ENCODE measurements at places on chromosomes 5 and 9.

DNA sequence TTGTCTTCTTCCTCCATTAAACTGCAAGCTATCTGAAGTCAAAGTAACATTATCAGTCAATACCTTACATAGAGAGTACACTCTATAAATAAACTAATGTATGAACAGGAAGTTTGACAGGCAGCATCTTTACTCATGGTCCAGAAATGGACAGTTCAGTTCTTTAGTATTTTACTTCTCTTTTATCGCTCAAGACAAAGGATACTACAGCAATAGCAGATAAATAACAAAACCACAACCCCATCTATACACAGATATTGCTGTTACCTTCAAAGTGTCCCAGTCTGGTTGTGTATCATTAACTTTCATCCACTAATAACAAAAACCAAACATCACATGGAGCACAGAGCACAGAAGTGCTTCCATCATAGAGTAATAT is 46.4 kb downstream of the SEMA5A start:
- DNase-seq = no peak

DNA sequence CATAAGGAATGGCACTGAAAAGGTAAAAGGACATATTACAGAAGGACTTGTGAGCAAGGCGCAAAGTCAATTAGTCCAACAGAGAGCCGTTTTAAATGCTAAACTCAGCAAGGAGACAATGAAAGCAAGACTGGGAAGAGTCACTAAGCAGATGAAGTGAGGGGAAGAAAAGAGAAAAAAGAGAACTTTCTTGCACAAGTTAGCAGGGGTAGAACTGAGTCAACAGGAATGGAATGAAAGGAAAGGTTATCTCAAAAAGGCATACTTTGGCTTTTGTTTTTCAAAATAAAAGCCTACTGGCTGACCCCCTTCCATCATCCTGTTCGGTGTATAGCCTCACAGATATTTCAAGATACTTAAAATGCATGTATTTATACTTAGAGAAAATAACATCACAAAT is 75.0 kb downstream of the NR6A1 start:
- no peak for DNase-seq

- no peak for DNase-seq
Measured at GRCh38 chr9:70043689-70044489, at the start of gene MAMDC2. MAMDC2 (plus strand) TSS chr9:70043848; CDS start chr9:70044198, 350 bp downstream.

DNA sequence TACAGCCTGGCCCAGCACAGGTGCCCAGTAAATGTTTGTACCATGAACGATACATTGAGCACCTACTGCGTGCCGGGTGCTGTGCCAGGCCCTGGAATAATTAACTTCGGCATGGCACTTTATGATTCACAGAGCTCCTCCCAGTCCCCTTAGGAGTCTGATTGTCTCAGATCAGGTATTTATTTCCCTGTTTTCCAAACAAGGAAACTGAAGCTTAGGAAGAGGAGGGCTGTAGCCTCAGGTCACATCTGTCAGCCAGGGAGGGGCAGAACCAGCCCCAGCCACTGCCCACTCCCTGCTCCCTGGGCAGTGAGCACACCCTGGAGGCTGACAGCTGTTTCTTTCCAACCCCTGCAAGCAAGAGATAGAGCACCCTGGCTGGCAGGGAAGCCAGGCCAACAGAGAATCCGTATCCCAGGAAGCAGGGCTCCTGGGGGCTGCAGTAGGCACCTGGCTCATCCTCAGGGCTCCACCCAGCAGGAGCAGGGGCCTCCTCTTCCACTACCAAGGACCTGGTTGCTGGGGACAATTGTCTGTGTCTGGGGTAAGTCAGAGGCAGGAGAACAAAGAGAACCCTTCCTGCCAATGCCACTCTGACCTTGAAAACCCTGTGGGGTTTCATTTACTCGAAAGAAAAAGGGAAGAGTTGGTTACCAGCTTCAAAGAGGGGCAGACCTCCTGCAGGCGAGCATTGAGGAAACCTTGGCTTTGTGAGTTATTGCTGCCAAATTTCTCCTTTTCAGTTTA is 69.0 kb downstream of the DAB2IP start:
- no peak for DNase-seq

DNA sequence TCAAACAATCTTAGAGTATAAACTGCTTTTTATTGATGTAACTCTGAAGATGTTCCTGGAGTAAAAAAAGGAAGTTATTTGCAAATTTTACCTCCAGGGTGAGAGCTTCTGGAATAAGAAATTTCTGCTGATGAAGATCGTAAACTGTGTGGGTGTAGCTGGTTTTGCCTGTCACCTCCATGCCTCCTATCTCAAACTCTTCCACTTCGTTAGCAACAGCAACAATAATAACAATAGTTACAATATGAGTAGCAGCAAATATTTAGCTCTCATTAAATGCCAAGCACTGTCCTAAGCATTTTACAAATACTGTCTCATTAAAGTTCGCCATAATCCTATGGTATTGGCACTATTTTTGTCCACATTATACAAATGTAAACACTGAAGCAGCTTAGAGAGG is 57.9 kb downstream of the GCNT1 start:
- DNase-seq = no peak

DNA sequence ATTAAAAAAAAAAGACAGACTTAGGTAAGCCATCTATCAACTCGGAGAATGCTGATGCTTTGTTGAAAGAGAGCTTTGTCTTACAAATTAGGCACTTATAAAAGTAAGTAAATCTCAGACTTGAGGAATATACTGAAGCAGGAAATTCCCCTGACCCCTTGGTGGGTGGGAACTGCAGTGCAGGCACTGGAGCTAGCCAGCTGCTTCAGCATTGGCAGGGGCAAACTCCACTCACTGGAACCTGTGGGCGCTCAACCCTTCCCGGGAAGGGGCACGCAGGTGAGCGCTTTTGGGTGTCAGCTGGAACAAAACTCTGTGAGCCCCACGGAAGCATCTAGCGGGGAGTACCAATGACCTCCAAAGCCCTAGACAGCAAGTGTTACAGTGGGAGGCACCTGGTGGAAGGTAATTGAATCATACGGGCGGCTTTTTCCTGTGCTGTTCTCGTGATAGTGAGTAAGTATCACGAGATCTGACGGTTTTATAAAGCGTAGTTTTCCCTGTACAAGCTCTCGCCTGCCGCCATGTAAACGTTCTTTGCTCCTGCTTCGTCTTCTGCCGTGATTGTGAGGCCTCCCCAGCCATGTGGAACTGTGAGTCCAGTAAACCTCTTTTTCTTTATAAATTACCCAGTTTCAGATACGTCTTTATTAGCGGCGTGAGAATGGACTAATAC is 628.0 kb upstream of the CDH18 start:
- DNase-seq = no peak

DNA sequence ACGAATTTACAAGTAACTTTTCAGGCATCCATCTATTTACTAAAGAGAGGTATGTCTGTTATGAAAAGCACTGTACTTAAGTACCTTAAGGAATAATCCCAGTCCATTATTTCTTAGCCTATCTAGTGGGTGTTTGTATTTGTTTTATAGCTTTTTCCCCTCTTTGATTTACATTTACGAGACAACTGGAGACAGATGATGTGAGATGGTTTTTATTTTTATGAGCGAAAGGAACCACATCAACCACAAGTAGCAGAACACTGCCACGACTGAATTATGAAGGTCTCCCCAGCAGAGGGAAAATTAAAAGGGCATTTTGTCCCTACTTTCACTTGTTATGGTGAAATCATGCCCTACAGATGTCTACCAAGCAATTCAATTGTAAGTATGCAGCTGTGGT is 357.8 kb downstream of the NFIB start:
- DNase-seq = no peak

- DNase-seq = no peak
Measured at GRCh38 chr9:7085357-7085756, 327.6 kb downstream of the KDM4C start.

GRCh38 chr5:168951769-168952168 is 349.2 kb downstream of the SLIT3 start:
- DNase-seq = no peak

DNA sequence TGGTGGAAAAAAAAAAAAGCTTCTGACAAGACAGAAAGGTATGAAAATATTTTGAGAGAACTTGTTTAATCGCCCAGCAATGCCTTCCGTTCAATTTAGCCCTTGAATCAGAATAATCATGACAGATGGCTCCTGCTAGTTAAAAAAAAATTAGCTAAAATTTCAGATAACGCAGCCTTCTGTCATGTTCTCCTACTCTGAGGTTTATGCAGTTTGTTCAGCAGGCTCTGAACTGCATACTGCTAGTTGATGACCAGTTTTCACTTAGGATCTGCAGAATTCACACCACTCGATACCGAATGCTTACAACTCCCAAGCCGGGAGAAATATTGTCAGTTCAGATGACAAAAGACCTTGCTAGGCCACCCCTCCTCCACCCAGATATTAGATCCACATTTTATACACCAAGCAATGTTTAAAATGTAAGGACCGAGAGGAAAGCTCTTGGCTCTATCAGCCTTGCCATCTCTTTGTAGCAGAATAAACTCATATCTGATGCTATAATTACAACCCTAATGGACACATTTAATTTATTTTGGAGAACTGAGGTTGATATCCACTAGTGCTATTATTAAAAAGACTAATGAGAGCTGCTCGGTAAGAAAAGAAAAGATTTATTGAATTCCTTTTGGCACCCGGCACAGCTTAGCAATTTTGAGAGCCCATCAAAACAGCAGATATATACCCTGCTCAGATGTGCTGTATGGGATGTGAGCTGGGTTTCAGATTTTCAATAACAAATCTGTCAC is 322.8 kb downstream of the GLIS3 start:
- no peak for DNase-seq
